ENCODE measurements at places on chromosomes 2 and 18.

- no peak for DNase-seq
Observed at GRCh38 chr2:184824597-184824996, 226.3 kb downstream of the ZNF804A start.

DNA sequence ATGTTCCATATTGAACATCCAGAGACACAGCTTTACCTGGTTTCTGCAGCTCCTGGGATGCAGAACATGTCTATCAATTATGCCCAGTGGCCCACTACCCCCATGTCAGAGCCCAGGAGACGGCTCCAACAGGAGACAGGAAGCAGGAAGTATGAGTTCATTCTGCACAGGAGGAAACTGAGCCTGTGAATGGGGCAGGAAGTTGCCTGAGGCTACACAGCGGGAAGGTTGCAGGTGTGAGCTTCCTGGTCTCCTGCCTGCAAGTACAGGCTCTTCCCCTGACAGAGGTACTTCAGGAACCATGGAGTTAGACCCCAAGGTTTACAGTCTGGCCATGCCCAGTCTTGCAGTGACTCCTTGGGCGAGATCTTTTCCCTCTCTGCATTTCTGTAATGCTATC, 2.8 kb upstream of the BOK start:
- DNase-seq = no peak

GRCh38 chr2:83561592-83561991, 897.5 kb downstream of the SUCLG1 start:
- no peak for DNase-seq

DNA sequence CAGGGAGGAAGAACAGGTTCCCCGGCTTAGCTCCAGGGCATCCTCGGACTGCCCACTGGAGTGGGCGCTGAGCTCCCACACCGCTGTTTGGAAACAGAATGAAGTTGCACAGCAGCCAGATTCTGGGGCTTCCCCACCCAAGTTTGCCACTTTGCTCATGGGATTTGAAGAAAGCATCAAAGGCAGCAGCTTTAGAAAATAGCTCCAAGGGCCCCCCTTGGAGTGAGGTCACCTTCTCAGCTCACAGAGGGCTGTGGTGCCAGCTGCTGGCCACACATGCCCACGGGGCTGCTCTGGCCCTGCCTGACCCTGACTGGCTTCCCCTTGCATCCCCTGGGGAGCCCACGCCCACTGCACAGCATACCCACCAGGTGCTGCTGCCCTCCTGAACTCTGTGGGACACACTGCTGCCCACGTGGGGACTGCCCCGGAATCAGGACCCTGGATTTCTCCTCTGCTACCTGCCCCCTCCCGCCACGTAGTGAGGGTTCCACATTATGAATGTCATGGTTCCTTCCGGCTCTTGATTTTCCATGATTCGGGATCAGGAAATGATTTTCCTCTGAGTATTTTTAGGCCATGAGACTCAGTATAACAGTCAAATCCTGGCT, 70.3 kb downstream of the TGOLN2 start:
- DNase-seq = no peak

GRCh38 chr2:98730707-98731040, 258 bp downstream of the MGAT4A start:
- no peak for DNase-seq

GRCh38 chr2:61283443-61284160, 121.6 kb downstream of the C2orf74 start:
- DNase-seq = no peak
